ENCODE measurements at places on chromosomes 11 and 22.
A peak's percentile ranks its signal among the peaks of the same experiment; 100 is the strongest.

DNA sequence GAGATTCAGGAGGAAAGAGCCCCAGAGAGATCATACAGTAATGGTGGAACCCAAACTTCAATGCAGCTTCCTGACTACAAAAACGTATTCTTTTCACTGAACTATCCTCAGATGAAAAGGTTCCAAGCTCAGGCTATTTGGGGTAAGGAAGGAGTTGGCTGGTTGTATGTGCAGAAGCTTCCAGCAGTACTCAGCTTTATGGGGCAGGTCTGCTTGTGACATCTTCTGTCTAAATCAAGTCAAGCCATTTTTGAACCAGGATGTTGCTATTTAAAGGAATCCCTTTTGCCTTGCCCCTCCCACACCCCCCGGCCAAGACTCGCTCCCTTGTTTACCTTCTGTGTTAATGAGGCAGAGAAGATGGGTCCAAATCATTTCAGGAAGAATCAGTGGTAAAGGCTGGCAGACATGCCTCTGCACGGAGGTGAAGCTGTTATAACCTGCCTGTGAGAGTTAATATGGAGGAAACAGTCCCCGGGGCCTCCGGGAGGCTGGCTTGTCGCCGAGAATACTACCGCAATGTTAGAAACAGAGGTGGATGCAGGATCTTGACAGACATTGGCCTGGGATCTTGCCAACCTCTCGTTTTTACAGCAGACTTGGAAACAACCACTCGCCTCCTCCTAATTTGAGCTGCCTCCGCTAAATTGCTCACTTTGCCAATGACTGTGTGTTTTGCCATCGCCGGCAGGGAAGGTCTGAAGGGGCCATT is 45.4 kb downstream of the TIMP3 start:
- no peak for DNase-seq

- no peak for DNase-seq
Measured at GRCh38 chr11:99865951-99866350, 821.1 kb upstream of the ARHGAP42 start.

DNA sequence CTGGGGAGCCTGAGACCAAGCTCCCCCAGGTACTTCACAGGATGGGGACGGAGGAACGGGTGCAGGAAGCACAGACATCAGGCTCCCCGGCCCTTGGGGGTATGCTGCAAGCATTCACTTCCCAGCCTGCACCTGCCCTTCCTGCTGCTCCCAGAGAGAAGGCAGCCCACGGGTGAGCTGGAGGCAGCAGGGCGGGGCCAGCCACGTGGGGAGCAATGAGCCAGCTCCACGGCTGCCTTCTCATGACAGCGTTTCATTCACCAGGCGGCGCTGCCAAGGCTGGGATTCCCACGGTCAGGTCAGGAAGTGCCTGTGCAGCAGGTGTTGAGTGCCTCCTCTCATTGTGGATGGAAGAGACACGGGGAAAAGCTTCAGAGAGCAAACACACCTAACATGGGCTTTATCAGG is 14.5 kb upstream of the PHLDA2 start:
- no peak for DNase-seq

- DNase-seq: no peak
Measured at GRCh38 chr11:107699371-107700285, 12.2 kb downstream of the SLN start.

DNA sequence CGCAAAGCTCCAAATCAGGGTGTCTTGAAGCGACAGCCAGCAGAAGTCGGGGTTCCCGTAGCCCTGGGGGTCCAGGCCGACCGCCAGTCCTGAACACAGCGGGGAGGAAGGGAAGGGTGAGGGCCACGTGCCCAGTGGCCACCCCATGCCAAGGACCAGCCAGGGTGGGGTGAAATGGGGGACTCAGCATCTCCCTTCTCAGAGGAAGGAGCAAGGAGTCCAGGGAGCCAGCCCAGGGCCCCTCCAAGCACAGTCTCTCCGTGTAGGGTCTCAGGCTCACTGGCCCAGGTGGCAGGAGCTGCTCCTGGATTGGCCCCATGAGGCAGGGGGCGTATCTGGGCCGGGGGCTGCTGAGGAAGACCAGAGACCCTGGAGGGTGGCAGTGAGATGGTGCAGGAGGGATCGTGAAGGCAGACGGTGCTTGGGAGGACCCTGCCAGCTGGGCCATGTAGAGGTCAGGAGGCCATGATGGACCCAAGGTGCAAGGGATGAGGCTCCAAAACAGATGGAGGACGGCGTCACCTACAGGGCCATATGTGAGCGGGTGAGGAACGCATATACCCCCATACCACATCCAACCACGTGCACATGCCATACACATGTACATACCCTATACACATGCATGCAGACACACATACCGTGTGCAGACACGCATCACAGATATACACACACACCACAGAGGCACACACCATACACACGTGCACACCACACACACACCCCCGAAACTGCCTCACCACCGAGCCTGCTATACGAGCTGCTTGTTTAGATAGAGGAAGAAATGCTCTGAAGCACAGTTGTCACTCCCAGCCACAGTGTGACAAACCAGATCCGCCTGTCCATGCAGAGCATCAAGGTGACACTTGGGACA is 34.4 kb downstream of the TRMU start:
- DNase-seq: no peak

DNA sequence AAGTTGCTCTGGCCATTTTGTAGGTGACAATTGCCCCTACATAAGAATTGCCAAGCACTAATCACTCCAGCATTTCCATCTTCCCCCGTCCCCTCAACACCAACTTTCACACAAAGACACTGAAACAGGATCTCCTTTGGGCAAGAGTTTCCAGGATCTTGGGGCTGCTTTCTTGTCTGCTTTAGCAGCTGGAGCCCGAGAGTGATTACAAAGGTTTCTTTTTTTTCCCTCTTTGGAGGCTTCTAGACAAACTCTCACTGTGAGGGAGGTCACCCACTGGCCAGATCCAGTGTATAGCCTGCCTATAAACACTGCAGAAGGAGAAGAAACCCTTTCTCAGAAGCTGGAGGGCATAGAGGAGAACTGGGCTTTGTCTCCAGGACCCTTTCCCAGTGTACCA is 92.5 kb downstream of the APIP start:
- no peak for DNase-seq

- DNase-seq: no peak
Measured at GRCh38 chr11:60357771-60358170, 20.6 kb upstream of the MS4A7 start.

DNA sequence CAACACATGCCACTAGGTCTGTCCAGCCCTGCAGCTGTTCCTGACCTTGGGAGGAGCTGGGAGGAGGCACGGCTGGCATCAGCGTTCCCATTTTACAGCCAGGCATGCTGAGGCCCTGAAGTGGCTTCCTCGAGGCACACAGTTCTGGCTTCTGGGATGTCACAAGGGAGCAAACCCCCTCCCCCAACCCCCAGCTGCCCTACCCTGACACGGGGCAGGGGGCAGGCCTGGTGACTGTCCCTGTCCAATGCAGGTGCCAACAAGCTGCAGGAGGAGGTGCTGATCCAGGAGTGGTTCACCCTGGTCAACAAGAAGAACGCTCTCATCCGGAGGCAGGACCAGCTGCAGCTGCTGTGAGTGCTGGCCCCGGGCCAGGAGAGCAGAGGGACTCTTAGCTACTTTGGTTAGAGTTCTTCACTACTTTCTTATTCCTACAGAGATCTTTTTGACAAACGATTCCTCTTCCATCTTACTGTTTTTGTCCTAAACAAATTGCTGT is 5.3 kb downstream of the KCNK7 start:
- DNase-seq: no peak

DNA sequence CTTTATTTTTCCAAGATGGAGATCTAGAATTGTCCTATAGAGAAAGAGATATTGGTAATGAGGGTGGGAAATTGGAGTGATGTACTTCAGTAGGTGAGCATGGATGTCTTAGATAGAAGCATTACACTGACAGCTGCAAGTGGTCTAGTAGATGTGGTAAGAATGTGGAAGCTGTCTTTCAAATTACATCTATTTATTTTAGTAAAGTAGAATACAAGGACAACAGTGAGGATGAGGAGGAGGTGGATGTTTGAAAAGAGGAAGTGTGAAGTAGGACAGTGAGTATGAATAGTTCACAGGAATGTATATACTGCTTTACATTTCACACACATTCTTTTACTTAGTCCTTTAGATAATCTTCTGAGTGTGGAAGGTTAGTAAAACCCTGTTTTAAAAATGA is 64.2 kb downstream of the HIPK3 start:
- no peak for DNase-seq

- peak; percentile 46 for DNase-seq
Measured at GRCh38 chr22:36386900-36387708, 663 bp downstream of the MYH9 start.

DNA sequence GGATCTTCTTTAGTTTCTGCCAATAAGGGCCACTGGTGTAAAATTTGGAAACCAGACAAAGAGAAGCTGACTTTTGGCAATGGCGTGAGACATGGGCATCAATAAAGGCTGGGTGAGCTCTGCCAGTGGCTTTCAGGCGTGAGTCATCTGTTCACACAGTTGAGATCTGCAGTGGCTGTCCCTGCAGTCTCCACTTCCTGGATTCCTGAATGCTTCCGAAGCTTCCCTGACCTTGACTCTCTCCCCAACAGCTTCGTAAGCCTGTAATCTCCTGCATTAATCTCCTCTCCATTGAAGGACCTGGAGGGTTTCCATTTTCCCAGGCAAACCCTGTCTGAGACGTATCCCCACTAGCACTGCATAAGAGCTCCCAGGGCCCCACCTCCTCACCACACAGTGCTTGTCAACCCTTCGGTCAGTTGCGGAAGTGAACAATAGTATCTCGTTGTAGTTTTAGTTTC is 574.7 kb downstream of the TBC1D22A start:
- DNase-seq: no peak

DNA sequence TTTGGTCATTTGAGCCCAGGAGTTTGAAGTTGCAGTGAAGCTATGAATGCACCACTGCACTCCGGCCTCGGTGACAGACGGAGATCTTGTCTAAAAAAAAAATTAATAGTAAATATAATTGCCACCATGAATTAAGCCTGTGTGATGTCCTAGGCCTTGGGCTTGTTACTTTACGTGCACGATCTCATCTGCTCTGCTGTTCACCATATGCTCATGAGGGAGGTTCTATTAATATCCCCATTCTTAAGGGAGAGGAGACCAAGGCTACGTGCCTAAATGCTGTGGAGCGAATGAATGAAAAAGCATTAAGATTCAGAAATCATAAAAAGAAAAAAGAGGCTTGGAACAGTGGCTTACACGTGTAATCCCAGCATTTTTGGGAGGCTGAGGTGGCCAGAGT is 2.6 kb upstream of the ATG2A start:
- no peak for DNase-seq

- no peak for DNase-seq
Measured at GRCh38 chr11:99739464-99740089, 718.8 kb downstream of the CNTN5 start.

GRCh38 chr11:11701070-11701469 is 79.3 kb upstream of the GALNT18 start:
- no peak for DNase-seq

DNA sequence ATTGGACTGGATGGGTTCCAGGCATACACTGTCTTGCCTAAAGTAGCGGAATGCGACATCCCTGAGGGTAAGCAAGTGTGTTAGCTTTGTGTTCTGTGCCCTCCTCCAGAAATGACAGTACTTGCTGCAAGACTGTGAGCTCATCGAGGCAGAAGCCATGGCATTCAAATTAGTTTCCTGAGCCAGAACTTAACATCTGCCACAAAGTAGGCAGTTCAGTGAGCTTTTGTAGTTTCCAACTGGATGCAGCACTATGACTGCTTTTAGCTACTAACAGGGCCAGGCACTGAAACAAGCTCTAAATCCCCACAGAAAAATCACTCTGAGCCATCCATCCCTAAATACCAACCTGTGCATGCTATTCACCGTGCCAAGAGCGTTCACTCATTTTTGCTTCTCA is 1.2 kb upstream of the FAR1 start:
- DNase-seq: no peak

DNA sequence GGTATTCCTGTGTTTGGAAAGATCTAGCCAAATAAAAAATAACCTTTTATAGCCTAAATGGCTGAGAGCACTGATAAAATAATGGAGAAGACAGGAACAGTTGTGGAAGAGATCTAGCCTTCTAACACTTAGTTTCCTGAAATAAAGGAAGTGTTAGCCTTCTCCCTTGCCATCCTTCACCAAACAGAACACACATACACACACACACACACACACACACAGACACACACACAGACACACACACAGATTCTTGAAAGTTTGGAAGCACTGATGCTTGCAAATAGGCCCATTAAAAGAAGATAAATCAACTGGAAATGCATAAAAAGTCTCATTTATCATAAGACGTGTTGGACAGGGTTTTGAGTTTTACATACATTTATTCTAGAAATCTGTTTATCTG is 37.5 kb downstream of the KIRREL3 start:
- no peak for DNase-seq

GRCh38 chr11:65084598-65085375 is 765 bp downstream of the ZFPL1 start:
- DNase-seq: no peak

DNA sequence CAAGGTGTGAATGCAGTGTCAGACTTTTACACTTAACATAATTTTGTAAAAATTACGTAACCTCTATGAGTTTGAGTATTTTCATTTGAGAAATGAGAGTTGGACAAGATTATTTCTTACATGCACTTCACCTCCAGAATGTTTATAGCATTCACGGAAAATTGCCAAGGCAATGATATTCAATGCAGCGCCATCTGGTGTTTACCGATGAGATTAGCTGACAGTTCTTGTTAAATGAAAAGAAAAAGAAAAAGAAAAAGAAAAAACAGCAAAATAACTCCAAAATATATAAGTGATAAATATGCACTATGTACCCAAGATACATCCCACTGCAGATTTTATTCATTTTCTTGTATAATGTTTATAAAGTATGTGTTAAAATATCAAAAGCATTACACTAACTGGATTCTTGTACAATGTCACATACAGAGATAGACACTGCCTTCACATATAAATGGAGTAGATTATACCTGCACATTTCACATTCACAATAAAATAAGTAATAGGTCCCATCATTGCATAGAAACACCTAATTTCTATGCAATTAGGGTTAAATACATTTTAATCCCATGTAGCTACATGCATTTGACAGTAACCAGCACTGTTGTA is 976.3 kb upstream of the FAT3 start:
- DNase-seq: no peak

DNA sequence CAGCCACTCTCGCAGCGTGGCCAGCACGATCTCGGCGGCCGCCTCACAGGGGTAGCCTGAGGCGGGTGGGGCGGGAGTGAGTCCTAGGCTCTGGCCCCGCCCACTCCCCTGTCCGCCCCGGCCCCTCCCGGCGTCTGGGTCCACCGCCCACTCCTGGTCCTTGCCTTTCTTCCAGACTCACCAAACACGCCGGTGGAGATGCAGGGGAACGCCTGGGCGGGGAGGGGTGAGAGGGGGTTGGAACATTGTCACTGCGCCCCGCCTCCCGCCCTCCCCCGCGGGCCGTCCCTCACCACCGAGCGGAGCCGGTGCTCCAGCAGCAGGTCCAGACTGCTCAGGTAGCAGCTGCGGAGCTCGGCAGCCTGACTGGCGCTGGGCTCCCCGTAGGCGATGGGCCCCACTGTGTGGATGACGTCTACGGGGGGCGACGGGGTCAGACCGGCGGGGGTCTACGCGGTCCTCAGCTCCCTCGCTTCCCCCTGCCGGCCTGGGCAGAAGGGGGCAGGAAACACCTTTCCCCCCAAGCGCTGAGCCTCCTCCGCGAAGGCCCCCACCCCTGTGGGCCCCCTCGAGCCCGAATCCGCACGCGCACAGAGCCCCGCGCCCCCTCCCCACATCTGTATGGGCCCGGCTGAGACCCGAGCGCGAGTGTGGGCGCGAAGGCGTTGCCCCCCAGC is 13.2 kb downstream of the OTUB1 start:
- peak; percentile 18 for DNase-seq

- DNase-seq: no peak
Measured at GRCh38 chr11:104049116-104049515, 12.7 kb downstream of the DDI1 start.

- no peak for DNase-seq
Measured at GRCh38 chr22:32803738-32804435, 2.4 kb downstream of the TIMP3 start.

Measured in activated CD4-positive, CD25-positive, alpha-beta regulatory T cell (primary cell).